ENCODE measurements at places on chromosomes 7 and 10.
A peak's percentile ranks its signal among the peaks of the same experiment; 100 is the strongest.

- DNase-seq = no peak
These were observed 26.6 kb upstream of the LMTK2 start for GRCh38 chr7:98079891-98080648.

DNA sequence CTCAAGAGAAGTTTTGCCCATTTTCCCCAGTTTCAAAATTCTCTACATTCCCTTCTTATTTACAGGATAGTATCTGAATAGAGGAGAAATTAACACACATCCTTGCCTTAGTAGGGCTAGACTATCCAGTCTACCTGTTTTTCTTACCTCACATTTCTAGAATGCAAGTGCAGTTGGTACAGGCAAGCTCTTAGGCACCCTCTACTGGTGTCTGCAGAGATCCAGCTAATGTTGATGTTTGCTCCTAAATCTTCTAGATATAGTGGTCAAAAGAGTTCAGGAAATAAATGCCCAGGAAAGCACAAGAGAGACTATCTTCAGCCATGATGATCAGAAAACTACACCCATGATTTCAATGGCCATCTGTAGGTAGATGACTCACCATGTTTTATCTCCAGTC lies 205.3 kb downstream of the HTR7 start:
- DNase-seq = no peak

GRCh38 chr10:26157734-26158133 lies 58.8 kb upstream of the GAD2 start:
- no peak for DNase-seq

GRCh38 chr10:118557946-118558345 lies 37.5 kb downstream of the PRLHR start:
- DNase-seq = no peak

- DNase-seq = peak; percentile 55
These were observed 270.5 kb downstream of the BICC1 start for GRCh38 chr10:58782876-58783851.

DNA sequence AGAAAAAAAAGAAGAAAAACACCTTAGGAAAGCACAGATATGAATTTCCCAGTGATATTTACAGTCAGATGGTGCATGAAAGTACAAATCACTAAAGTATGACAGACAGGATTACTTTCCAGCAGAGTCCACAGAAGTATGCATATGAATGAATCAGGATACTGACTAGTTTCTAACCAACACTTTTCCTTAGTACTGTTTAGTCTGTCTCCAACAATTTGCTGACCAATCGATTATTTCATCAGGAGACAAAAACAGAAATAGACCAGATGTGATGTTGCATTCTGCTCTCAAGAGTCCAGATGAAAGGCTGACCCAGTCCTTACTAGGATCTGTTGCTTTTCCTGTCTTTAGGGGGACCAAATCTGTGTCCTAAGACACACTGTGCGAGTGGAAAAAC lies 14.6 kb downstream of the SLC35B4 start:
- no peak for DNase-seq

- DNase-seq = no peak
These were observed 101.6 kb upstream of the KCND2 start for GRCh38 chr7:120171406-120171805.

GRCh38 chr7:30453921-30454320 lies 24.7 kb downstream of the NOD1 start:
- DNase-seq = no peak

- no peak for DNase-seq
These were observed 260.7 kb downstream of the EXOC4 start for GRCh38 chr7:133513608-133514007.

GRCh38 chr7:117769085-117769484 lies 104.2 kb downstream of the CTTNBP2 start:
- DNase-seq = no peak

GRCh38 chr7:99860281-99861127 lies 16.3 kb downstream of the OR2AE1 start:
- DNase-seq = peak; percentile 20

DNA sequence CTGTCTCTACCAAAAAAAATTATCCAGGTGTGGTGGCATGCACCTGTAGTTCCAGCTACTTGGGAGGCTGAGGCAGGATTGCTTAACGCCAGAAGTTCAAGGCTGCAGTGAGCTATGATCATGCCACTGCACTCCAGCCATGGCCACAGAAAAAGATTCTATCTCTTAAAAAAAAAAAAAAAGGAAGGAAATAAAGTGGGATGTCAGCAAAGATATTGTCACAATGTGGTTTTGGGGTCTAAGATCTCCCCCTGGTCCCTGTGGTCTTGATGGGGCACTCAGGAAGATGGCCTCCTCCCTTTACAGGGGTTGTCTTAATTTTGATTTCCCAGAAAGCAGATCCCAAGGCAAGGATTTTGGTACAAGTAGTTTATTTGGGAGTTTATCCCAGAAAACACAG lies 7.4 kb upstream of the KAZALD1 start:
- no peak for DNase-seq

DNA sequence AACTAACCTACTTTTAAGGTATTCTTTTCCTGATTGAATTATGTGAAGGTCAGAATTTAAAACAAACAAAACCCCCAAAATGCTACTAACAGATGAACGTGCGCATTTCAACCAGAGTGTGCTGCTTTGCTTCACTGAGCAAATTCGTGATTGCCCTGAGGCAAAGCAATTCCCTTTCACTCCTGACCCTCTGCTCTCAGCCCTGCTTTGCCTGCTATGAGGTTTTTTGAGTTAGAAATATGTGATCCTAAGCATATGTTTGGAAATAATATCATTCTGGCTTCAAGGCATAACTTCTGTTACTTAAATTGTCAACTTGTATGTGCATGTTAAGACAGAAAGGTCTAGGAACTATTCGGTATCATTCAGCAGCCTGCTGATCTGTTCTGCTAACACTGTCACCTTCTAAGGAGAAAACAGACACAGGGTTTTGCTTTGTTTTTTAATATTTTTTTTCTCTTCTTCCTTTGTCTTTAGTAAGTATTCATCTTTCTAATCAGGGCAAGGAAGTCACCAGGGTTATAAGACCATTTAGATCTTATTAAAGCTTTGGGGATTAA lies 124.2 kb downstream of the GNAT3 start:
- no peak for DNase-seq

DNA sequence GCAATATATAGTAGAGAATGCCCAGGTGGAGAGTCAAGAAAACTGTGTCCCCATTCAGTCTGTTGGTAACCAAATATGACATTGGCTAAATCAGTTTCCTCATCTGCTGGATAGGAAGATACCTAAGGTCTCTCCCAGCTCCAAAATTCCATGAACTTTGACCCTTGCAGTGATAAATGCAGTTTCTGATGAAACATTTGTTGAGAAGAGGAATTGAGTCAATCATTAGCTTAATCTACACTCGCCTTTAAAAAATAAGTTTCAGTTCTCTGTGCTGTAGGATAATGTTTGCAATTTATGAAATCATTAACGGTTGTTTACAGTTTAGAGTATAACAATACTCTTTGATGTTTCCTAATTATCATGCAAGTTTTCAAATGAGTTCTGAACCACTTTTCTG lies 38.0 kb upstream of the SLC25A13 start:
- DNase-seq = no peak

DNA sequence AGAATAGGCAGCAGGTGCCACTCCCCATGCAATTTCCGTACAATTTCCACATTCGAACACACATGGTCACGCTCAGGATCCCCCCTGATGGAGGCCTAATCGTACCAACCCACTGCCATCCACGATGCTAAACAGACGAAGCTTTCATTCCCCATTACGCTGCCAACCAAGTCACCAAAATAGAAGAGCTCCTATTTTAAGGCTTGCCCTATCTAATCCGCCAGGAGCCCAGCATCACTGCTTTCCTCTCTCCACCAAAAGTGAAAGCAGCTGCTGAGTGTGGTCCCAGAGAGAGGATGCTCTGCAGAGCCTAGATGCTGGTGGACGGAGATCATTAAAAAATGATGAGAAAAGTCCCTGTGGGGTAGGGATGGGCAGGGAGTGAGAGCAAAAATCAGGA lies 43.3 kb downstream of the HSPA12A start:
- DNase-seq = no peak

- DNase-seq = no peak
These were observed 173.1 kb downstream of the PTPRN2 start for GRCh38 chr7:158414486-158414961.

- peak; percentile 60 for DNase-seq
These were observed 855 bp upstream of the PALD1 start for GRCh38 chr10:70477661-70478162.

DNA sequence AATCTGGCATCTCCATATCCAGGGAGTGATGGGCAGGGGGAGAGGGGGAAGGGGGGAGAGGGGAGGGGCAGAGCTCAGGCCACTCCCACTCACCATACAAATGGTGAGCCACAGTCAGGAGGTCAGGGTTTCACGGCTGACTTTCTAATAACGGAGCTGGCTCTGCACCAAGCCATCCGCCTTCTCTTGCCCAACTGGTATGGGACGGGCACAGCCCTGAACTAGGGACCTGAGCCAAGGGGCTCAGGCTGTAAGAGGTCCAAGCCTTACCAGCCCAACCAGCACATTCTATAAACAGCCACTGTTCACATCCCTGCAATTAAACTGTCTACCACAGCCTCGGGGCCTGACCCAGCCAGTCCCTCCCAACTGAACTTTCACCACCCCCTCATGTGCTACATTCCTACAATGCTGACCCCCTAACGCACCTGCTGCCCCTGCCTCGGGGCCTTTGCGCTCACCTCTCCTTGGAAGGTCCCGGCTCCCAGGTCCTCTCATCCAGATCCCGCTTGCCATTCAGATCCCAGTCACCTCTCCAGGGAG lies 32.5 kb downstream of the RGS10 start:
- DNase-seq = no peak

DNA sequence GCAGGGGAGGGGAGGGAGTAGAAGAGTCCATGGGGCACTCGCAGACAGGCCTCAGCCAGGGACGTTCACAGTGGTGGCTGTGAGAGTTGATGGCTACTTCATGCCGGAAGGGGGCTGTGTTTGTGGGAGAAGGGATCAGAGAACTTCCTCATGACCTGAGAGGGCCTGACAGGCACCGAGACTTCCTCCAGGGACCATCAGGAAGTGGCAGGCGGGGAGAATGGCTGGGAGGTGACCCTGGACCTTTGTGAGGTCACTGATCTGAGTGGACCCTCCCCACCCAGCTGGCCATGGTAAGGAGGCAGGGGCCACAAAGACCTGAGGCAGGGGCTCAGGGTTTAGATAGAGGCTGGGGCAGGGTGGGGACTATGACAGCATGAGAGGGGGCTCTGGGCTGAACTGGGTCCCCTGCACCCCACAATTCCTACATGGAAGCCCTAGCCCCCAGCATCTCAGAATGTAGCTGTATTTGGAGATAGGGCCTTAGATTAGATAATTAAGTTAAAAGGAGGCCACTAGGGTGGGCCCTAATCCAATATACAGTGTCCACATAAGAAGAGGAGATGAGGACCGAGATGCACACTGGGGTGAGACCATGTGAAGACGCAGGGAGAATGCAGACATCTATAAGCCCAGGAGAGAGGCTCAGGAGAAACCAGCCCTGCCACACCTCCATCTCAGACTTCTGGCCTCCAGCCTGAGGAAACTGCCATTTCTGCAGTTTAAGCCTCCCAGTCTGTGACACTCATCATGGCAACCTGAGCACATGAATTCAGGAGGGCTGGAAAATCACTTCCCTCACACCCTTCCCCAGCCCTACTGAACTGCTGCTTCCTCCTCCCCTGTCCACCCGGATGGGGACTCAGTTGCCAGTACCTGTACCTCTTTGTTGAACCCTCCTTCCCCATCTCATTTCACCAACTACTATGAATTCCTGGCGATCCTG lies 273.9 kb upstream of the ZNF32 start:
- no peak for DNase-seq

GRCh38 chr7:105067691-105068090 lies 53.7 kb downstream of the KMT2E start:
- DNase-seq = no peak

GRCh38 chr7:71752171-71752935 lies 620.4 kb downstream of the GALNT17 start:
- no peak for DNase-seq

DNA sequence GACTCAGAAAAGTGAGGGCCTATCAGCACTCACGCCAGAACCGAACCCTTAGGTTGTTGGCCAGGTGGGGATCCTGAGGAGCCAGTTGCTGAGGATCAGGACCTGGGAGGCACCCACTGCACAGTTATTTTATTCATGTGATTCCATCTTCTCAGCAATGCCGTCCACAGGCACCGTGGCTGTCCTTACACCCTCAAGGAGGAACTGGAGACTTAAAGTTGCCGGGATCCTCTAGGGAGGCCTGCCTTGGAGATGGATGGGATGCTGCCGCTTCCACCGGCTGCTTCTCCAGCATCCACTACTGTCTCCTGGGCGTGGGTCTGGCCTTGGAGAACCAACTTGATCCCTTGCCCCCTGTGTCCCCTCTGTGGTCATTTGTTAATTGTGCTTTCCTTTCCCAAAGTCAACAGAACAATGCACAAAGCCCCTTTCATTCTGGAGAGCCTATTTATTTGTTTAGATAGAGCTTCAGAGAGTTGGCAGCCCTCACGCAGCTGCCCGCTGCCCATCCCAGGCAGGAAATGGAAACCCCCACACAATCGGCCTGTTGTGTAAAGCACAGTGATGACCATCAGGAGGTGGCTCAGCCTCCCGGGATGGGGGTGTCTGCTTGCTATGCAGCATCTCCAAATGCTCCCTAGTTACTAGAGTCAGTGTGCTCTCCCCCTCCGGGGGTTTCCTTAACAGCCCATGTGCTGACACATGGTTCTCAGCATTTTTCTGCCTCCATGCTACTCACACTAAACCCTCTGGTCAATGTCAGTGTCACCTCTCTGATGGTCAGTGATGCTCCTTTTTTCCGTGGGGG lies 52.9 kb upstream of the IGFBP3 start:
- no peak for DNase-seq

GRCh38 chr10:62511238-62511637 lies 137.1 kb downstream of the ZNF365 start:
- no peak for DNase-seq

GRCh38 chr7:157979636-157980340 lies 607.8 kb downstream of the PTPRN2 start:
- no peak for DNase-seq

- no peak for DNase-seq
These were observed 231.9 kb upstream of the GRM3 start for GRCh38 chr7:86411814-86412213.

DNA sequence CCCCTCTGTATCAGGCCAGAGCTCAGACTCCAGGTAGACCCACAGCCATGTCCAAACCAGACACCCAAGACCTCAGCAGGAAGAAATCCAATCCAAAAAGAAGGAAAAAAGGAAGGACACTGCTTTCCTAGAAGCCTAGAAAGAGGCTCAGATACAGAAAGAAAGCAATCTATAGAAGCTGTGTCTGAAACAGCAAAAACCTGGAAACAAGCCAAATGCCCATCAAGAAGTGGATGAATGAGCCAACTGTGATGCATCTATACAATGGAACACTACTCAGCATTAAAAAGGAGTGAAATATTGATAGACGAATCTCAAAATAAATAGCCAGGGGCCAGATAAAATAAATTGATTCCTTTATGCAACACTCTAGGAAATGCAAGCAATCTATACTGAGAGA lies 31.6 kb downstream of the GRB10 start:
- DNase-seq = no peak

- DNase-seq = no peak
These were observed 595.1 kb downstream of the PARD3 start for GRCh38 chr10:34219753-34220548.

GRCh38 chr10:98074315-98074911 lies 44.0 kb upstream of the CRTAC1 start:
- DNase-seq = no peak
